ENCODE measurements at places on chromosomes 5 and 9.

DNA sequence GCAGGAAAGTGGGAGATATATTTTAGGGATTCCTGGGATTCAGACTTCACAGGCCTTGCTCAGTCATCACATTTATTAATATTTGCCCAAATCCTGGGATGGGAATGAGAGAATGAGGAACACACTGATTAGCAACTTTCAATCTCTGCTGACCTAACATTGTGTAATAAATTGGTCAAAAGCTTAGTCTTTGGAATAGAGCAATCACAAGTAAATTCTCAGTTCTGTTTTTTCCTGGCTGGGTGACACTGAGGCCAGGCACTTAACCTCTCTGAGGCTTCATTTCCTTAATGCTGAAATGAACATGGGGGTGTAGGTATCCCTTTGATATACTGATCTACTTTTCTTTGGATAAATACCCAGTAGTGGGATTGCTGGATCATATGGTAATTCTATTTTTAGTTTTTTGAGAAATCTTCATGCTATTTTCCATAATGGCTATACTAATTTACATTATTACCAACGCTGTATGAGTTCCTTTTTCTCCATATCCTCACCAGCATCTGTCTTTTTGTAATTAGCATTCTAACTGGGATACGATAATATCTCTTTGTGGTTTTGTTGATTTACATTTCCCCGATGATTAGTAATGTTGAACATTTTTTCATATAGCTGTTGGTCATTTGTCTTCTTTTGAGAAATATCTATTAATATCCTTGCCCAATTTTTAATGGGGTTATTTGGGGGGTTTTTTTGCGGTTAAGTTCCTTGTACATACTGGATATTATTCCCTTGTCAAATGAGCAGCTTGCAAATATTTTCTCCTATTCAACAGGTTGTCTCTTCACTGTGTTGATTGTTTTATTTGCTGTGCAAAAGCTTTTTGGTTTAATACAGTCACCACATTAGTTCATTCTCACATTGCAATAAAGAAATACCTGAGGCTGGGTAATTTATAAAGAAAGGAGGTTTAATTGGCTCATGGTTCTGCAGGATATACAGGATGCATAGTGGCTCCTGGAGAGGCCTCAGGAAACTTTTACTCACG lies 36.8 kb upstream of the NIPBL start:
- DNase-seq, result no peak

GRCh38 chr5:108102463-108102862 lies 279.4 kb downstream of the FBXL17 start:
- DNase-seq, result no peak

DNA sequence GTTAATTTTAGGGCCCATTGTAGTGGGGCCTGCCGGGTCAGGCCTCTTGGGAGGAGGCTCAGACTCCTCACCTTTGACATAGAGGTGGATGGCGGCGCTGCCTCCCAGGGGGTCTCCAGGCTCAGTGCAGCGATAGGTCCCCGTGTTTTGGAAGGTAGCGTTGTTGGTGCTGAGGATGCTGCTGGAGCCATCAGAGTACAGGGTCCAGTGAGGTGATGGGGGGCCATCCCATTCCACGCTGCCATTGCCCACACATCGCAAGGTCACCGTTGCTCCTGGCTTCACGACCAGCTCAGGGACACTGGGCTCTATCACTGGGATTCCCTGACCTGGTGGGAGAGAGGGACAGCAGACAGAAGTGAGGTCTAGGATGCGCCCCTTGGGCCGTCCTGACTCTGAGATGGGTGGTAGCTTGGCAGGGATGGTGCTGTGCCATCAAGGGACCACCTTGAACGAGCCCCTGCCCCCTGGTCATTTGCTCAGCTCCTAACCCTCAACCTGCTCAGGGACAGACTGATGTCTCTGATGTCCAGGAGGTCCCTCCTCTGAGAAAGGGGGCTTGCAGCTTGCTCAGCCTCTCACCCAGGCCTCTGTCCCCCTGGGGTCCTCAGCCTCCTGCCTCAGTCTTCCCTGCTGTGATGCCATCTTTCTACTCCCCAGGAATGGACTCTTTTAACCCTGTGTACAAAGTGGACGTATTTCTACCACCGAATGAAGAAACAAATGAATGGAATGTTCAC lies 5.5 kb downstream of the CSF1R start:
- no peak for DNase-seq

GRCh38 chr9:86402591-86402990 lies 48.4 kb upstream of the TUT7 start:
- DNase-seq, result no peak

DNA sequence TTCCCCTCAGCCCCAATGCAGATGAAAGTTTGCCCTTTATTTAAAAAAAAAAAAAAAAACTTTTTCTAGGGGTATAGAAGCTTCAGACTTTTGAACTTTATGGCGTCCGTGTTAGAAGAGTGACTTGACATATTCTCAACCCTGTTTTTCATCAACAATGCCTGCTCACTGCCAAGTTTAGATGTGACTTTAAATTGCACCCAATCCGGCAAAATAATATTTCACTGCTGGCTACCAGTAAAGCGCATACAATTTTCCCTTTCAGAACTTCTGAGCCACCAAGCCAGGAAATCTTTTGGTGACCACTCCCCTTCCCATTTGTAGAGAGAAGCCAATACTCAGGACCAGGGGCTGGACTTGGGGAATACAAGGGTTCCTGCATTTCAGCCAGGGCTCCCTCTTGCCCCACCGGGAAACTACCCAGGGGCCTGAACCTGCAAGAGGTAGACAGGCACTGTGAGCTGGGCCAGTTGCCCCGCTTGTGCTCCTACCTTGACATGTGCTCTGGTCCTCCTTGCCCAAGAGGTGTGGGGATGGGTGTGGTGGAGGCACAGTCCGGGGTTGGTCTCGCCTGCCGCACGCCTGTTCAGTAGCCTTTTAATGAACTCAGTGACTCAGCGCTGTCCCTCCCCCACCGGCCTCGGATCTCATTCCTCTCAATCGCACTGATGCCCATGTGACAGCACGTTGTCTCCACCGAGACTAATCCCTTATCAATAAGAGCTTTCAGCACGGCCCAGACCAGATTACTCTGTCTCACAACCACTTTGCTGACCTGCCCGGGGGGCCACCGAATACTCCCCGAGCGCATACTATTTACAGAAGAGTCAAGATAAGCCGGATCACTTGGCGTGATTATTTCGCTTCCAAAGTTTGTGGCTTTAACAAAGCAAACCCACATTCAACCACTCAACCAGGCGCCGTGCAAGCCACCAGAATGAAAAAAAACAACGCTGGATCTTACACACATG lies 226.4 kb downstream of the DCP2 start:
- no peak for DNase-seq

GRCh38 chr9:37639841-37640240 lies 10.9 kb upstream of the FRMPD1 start:
- DNase-seq, result no peak

GRCh38 chr5:178797101-178797521 lies 62.6 kb upstream of the ZNF354B start:
- no peak for DNase-seq

GRCh38 chr5:92852219-92852618 lies 728.8 kb downstream of the NR2F1-AS1 start:
- no peak for DNase-seq

DNA sequence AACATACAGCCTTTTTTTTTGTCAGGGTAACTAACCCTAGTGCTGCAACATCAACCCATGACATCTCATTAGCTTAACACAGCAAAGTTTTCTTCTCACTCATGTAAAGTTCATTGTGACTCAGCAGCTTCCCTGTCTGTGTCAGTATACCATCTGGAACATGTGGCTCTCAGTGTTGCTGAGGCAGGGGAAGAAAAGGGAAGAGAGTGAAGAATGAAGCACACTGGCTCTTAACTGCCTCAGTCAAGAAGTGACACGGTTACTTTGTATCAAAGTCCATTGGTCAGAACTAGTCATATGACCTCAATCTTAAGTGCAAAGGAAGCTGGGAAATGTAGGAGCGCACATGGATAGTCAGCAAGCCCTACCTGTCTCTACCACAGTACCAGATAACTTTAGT lies 185.0 kb upstream of the ELL2 start:
- DNase-seq, result no peak

GRCh38 chr5:66828046-66828547 lies 231.9 kb downstream of the MAST4 start:
- no peak for DNase-seq

GRCh38 chr9:34611811-34612787 lies at the start of gene RPP25L:
Gene RPP25L, minus strand, starts transcription at chr9:34612097. Its CDS starts 801 bp downstream, at chr9:34611296.
- DNase-seq, result peak; percentile 74

- DNase-seq, result no peak
Measured at GRCh38 chr5:72032788-72033187, 74.5 kb upstream of the MAP1B start.

GRCh38 chr5:13591621-13592020 lies 352.9 kb downstream of the DNAH5 start:
- no peak for DNase-seq

- DNase-seq, result no peak
Measured at GRCh38 chr5:152546493-152546892, 141.4 kb upstream of the NMUR2 start.

- DNase-seq, result peak; percentile 31
Measured at GRCh38 chr9:91164724-91165520, 196.8 kb downstream of the AUH start.

DNA sequence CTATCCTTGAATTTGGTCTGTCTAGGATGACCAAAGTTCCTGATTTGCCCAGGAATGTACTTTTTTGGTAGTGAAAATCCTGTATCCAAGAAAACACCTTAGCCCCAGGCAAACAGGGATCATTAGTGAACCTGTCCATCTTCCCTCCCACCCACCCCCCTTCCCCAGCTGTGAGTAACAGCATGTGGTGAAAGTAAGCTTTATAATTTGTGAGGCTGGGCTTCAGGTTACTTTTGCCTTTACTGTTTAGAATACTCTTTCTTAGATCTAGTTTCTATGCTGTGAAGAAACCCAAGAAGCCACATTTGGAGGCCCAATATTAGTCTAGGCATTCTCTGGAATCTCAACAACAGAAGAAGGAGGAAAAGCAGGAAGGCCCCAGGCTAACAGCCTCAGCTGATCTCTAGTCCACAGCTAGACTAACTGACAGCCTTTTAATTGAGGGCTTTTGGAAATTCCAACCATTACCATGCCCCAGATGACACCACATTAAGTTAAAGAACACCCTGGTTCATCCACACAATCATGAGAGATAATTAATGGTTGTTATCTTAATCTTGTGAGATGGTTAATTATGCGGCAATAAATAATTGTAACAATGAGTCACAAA lies 703.0 kb upstream of the NUDT12 start:
- DNase-seq, result no peak

GRCh38 chr9:112239284-112239683 lies 64.2 kb upstream of the SUSD1 start:
- no peak for DNase-seq
